ENCODE measurements at places on chromosomes 2 and 18.

DNA sequence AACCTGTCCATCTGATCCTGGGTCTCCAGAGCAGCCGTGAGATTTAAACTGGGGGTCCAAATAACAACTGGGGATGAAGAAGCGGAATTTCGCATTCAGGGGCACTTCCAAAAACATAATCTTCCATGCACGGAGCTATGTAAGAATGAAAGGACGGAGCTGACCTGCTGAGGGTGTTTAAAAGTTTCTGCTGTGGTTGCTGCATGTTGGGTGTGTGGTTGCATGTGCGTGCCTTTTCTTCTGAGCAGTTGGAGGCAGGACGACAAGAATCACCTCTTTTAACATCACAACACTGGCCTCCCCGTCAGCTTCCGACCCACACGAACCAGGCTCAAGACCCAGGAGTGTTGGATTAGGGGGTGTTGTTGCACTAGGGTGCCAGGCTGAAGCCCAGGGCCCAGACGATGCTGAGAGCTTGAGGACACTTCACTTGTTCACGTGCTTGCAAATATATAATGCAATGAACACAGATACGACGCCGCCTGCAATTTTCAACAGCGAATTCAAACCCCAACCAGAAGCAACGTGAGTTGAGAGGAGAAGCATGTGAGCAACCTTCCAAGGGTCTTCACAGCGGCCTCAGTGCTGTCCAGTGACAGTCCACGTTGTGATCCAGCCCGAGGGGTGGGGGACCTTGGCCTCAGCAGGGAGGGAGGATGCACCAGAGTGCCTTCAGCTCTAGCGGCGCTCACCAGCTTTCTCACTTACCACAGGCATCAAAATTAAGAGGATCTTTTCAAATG lies 76.0 kb upstream of the SALL3 start:
- DNase-seq: no peak

DNA sequence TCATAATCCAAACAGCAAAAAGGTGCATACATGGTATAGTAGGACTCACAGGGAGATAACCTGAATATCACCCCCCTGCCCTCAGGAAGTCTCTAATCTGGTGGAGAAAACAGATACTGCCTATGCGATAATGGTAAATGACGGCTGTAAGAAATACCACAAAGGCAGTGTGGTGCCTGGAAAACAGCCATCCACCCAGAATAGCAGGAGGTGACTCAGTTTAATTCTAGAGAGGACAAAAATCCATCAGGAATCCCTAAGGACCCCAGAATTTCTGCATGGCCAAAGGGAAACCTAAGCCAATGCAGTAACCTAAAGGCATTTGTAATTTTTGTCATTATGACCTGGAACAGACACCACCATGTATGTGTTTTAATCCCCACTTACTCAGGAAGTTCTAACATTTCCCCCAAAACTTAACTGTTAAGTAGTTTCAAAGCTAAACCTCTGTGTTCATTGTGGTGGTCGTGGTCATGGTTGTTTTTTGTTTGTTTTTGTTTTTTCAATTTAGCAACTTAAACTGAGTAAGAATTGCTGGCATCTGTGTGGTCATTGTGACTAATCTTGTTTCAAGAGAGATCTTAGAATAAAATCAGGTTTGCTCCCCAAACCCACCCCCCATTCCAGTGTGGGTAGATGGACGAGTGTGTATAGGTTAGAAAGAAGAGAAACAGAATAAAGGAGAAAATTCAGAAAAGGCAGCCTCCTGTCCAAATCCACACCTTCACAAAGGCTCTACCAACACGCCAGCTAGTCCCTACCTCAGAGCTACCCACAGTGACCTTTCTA lies 121.5 kb upstream of the CDCA7 start:
- DNase-seq: peak; percentile 49

DNA sequence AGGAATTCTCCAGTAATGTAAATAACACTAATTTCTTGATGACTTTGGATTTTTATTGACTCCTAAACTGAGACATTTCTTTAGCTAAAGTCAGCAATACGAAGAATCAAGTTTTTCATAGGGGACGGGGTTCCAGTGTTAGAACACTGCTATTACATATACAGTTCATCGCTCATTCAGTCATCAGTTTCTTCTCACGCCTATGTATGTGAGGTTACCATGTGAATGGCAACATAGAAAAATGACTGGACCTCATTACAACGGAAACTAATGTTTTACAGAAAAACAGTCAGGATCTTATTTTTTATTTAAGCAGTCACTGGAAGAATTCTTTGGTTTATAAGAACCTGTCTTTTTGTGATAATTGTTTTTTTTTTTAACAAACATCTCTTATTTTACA lies 56.4 kb downstream of the THADA start:
- no peak for DNase-seq

DNA sequence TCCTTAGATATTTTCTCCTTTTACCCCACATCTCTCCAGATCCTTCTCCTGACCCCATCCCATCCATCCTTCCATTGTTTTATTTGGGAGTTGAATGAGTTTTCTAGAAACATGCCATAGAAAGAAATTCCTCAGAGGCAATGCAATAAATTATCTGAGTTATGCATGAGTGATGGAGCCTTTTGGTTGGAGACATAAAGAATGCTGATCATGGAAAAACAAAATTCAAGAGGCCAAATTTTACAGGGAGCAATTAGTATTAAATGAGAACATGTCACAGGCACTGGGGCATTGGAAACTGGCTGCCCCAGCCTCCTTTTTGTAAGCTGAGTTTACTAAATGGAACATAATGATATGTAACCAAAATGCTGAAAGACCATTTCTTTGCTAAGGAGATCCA lies 74.2 kb upstream of the LCLAT1 start:
- no peak for DNase-seq

DNA sequence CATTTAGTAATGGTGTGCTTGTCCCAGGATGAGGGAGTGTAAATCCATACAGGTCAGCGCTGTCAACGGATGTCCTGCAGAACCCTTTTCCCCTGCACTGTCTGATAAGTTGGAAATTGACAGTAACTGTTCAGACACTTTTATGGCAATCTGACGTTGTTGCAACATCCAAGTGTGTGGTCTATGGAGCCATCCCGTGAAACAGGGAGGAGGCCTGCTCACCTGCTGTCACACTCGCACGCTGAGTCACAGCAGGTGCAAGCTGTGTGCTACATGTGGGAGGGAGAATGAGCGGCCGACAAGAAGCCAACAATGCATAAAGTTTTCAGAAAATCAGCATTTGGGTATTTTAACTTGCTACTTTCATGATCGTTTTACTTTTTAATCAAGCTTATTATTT lies 43.7 kb upstream of the RMDN2 start:
- DNase-seq: no peak

GRCh38 chr2:36859366-36859792 lies 107.0 kb downstream of the STRN start:
- DNase-seq: no peak

- DNase-seq: no peak
These were observed 39.4 kb upstream of the PKDCC start for GRCh38 chr2:42008241-42008921.
